NCI-H2107 (cell line): ENCODE measurements at places on chromosomes 2 and 18.

DNA sequence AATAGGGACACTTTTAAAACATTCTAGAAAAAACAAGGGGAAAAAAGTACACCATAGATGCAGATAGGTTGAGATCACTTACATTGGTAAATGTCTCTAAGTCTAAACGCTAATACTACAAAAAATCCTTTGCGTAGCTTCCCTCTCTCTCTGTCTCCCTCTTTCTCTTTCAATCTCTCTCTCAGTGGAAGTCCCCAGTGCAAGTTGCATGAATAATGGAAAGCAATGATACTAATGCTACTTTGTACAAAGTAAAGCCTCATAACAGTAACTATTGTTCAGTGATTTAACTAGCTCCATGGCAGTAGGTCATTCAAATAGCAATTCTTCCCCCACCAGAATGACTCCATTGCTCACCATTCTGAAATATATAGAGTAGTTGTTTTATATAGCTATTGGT is 12.8 kb downstream of the MEIS1 start:
- DNase-seq = no peak

DNA sequence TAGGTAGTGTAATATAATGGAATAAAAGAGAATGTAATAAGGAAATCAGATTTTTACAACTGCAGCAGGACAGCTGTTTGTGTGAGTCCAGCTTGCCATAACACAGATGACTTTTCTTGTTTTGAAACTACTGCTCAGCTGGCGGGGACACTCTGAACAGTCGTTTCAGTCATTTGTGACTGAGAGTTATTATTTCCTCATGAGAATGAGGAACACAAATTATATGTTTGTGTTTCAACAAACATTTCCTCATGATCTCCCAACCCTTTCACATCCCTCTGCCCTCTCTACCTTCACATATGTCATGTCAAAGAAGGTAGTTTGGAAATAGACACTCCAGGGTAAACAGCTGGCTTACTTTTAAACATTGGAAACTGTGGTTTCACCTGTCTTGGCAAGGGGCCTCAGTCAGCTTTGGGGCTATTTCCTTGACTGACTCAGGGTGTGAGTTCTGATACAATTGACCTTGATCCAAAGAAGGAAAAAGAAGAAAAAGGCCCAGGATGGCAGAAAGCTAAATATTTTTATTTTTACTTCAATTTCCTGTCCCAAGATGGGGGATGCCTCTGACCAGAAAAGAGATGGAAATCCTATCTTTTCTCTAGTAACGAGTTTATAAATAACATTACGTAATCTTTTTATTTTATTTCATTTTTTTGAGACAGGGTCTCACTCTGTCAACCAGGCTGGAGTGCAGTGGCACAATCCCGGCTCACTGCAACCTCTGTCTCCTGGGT is 593 bp downstream of the SP140L start:
- no peak for DNase-seq

GRCh38 chr2:63846487-63846886 is 4.8 kb downstream of the UGP2 start:
- no peak for DNase-seq

- DNase-seq = no peak
Observed at GRCh38 chr2:152247337-152247695, 71.8 kb upstream of the STAM2 start.

DNA sequence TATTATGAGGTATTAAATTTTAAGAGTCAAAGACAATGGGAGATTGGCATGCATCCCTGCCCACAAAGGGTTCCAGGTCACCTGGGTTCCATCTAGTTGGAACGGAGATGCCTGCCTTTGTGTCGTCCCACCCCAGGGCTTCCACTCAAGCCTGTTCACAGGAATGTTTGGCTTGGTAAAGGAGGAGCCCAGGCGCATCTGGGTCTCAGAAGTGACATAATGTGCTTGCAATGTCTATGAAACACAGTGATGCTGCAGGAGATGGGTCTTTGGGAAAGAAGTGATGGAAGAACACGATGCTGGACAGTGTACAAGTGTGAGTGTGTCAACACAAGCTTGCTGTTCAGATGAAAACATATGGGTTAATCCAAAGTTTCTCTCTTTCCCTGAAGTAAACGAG is 49.6 kb upstream of the ZNF396 start:
- DNase-seq = no peak

- DNase-seq = no peak
Observed at GRCh38 chr2:216925636-216926366, 65.9 kb upstream of the TNP1 start.
